ENCODE measurements at places on chromosomes 7 and 10.

- no peak for DNase-seq
Measured at GRCh38 chr7:31002256-31002655, 38.5 kb downstream of the GHRHR start.

- DNase-seq = no peak
Measured at GRCh38 chr7:42151309-42151708, 85.7 kb downstream of the GLI3 start.

DNA sequence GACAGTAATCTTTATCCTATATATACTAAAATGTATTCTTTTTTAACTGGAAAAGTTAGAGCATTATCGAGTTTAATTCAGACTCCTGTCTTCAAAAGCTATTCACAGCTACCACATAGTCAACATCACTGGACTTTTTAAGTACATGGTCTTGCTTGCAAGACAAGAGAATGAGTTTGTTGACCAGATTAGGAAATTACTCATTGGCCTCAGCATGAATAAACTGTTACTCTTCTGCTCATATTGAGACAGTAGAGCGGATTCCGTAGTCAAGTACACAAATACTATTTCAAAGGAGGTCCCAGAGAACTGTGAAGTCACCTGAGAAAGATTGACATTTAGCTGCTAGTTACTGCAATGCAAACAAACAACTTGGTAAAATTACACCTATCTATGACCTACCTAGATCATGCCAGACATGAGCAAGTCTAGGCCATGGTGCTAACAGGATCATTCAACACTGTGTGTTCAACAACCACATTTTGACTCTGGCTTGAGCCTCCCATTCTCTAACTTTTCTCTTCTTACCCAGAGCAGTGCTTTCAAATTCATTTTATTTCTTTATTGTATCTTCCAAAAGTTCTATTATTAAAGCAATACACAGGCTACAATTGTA lies 280.9 kb downstream of the NEBL start:
- DNase-seq = no peak

DNA sequence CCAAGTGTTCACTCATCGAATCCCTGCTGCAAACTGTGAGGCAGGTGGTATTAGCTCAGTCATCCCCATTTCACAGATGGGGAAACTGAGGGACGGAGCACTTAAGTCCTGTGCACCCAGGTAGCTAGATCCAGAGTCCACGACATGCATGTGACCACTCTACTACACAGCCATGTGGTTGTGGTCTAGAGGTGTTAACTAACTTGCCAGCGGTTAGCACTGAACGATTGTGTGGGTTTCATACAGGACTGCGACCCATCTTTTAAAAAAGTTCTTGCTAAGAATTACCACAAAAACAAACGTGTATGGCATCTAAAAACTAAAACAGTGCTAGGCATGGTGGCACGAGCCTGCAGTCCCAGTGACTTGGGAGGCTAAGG lies 16.1 kb upstream of the ABCC2 start:
- DNase-seq = no peak

DNA sequence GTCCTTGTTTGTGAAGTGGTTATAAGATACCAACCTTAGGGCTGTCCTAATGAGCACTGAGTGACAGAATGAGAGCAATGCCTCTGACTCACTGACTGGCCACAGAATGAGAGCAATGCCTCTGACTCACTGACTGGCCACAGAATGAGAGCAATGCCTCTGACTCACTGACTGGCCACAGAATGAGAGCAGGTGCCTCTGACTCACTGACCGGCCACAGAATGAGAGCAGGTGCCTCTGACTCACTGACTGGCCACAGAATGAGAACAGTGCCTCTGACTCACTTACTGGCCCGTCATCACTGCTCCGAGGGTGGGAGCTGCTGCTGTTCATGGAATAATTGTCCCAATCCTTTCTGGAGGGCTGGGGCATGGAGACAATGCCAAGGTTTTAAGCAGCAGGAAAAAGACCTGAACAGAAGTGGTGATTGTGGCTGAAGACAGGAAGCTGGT lies 265.2 kb upstream of the PPP2R2D start:
- no peak for DNase-seq

- no peak for DNase-seq
Measured at GRCh38 chr7:77453531-77453930, 37.4 kb upstream of the GSAP start.

DNA sequence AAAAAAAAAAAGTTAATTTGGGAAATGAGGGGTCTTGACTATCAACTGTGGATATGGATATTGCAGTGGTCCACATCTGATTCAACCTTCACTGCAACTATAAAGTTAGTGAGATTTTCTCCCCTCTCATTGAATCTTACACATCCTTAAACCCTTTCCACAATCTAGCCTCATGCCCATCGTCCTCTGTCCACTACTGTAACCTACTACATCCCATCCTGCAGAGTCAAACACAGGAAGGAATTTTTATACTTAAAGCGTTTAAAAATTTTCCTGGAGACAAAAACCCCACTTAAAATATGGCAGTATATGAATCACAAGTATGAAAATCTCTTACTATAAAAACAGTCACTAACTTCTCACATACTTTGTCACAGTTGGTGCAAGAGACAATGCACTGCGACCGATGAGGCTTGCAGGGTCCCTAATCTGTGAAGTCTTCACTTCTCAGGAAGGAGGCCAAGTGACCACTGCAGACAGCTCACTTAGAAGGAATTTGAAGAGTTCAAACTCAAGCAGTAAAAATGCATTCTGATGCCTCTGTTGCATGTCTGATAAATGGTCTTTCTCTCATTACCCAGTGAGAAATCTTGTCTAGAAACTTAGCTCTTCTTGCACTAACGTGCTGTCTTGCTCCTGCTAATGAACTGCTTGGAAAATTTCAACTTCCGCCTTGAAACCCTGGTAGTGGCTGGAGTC lies 50.3 kb upstream of the ST8SIA6 start:
- no peak for DNase-seq

GRCh38 chr7:36390199-36391090 lies 783 bp downstream of the ANLN start:
- no peak for DNase-seq

DNA sequence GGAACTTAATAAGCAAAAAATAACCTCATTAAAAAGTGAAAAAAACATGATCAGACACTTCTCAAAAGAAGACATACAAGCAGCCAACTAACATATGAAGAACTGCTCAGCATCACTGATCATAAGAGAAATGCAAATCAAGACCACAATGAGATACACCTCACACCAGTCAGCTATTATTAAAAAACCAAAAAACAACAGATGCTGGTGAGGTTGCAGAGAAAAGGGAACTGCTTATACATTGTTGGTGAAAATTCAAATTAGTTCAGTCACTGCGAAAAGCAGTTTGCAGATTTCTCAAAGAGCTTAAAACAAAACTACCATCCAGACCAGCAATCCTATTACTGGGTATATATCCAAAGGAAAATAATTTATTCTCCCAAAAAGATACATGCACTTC lies 513.3 kb downstream of the MDFIC start:
- DNase-seq = no peak

DNA sequence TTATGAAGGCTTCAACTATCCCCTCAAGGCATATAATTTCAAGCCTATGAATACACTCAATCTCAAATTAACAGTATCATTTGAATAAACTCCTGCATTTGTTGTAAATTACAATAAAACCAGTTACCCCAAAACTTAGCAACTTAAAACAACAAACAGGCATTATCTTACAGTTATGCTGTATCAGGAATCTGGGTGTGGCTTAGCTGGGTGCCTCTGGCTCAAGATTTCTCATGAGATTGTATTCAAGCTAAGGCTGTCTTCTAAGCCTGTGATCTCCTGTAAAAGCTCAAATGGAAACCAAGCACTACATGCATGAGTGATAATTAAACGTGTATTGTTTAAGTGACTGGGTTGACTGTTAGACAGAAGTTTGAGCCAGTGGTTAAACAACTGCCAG lies 341.0 kb upstream of the PHF14 start:
- no peak for DNase-seq

DNA sequence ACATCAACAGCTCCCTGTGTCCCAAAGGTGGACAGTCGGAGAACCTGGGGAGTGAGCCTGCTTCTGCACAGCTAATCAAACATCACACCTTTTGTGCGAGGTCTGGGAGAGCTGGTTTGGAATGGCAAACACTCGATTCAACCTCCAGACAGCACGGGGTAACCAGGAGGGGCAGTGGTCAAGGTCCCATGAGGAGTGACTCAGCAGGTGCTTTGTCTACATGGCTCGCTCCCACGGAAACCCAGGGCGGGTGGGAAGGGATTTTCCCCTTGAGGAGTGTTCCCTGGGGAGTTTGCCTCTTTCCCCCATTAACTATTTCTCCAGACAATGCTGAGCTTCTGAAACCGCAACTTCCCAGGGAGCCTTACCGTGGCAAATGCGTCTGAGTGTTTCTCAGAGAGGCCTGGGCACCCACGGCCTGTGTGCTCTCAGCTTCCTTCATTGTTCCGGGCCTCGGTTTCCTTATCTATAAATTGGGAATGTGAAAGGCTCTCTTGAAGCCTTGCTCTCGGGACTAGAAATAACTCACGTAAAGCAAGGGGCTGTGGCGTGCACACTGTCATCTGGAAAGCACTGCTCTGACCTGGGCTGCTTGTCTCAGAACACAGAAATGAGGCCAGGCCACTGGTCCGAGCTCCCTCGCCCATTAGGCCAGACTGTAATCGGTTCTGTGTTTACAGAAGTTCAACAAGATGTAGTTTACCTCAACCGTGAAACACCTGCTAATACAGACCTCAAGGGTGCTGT lies 14.0 kb upstream of the GTPBP4 start:
- no peak for DNase-seq

DNA sequence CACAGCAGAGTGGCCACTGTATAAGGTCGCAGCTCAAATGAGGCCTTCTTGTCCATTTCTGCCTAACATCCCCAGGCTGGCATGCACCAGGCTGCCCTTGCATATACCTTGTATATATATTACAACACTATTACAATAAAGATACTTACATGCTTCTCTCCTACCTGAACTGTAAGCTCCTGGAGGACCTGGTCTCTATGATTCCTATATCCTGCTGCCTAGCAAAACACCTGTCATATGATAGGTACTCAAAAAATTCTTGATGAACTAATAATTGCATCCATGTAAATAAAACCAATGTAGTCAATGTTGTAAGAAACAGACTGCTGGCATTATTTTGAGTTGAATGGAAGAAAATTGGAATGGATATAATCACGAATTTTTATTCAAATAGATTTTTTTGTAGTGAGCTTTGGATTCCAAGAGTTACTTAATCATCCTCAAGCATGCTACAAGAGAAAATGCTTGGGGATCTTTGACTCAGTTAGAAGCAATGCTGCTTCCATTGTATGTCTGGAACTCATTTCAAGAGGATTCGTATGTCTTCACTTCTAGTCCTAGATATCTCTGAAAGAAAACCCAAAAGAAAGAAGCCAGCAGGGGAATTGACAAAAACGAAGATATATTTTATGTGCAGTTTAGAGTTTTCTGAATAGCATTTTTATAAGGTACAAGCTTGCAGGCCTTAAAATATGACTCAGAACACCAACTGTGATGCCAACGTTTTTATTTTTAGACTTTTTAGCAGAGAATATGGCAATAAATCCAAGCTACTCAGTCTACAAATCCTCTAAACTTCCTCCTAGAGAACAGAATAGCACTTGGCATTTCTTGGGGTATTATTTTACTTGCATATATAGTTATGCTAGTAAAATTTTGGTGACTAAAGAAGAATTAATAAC lies 53.1 kb downstream of the OSBPL3 start:
- DNase-seq = no peak

- no peak for DNase-seq
Measured at GRCh38 chr7:82841828-82842227, 320.9 kb downstream of the PCLO start.

DNA sequence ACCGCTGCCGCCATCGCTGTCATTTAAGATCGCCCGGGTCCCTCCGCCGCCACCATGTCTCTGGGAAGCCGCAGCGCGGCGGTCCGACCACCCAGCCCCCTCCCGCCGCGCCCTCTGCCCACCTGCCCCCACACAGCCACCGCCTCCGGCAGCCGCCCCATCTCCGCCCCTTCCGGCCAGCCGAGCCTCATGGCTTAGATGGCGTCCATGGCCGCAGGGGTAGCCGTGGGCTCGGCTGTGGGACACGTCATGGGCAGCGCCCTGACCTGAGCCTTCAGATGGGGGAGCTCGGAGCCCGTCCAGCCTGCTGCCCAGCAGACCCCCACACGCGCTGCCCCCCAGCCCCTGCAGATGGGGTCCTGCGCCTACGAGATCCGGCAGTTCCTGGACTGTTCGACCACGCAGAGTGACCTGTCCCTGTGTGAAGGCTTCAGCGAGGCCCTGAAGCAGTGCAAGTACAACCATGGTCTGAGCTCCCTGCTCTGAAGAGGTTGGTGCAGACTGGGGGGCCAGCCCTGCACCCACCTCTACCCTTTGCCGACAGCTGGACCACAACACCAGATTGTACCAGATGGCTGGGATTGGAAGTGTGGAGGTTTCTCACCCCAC lies 38.0 kb upstream of the TARP start:
- DNase-seq = no peak

DNA sequence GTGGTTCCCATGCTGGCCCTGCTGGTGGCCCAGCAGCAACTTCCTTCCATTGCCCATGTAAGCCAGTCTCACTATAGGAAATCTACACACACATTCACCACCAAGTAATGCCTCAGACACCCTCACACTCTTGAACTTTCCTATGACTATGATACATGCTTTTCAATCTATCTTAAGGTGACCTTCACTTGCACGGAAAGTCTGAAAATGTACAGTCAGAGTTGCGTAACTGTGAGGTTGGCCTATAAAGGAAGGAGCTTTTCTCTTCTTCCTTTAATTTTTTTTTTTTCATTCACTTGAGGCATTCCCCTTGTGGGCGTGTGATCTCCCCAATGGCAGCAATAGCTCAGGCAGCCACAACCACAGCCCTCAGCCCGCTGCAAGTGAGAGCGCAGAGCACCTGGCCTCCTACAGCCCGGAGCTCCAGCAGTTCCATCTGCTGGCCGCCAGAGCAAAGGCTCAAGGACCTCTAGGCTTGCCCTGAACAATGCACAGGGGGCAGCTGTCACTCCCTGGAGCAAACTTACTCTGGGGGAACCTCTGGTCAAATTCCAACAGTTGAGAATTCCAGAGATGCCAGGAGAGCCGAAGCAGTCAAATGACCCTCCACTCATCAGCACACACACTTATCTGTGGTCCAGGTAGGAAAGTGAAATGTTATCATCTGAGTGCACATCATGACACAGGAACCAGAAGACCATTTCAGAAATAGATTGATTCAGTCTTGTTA lies 123.1 kb upstream of the ADO start:
- peak; percentile 41 for DNase-seq

GRCh38 chr10:44419790-44420549 lies 35.1 kb upstream of the CXCL12 start:
- no peak for DNase-seq

- no peak for DNase-seq
Measured at GRCh38 chr7:23615331-23615730, 18.1 kb downstream of the CCDC126 start.

DNA sequence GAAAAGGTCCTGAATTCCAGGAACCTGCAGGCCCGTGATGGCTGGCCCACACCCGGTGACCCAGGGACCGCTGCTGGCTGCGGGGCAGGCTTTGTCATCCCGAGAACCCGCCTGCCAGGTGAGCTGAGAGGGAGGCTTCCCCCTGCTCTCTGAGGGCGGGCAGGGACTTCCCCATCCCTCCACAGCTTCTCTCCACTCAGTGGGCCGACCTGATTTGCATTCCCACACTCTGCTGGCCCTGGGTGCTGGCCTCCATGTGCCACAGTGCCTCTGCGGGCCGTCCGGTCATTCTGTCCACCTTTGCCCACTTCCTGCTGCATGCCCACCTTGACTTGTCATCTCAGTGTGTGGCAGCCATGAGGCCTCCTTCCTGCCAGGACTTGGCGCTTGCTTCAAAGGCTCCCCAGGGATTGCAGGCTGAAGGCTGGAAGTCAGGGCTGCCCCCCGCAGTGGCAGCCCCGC lies 35.3 kb downstream of the PALD1 start:
- DNase-seq = no peak

Measured in stimulated activated CD8-positive, alpha-beta memory T cell treated with anti-CD3 and anti-CD28 coated beads, Interleukin-7, amount 100 ng/mL, for 1 hour (primary cell).